ENCODE measurements at places on chromosomes 3 and 15.

- no peak for DNase-seq
Measured at GRCh38 chr3:169475978-169476698, 187.4 kb downstream of the MECOM start.

DNA sequence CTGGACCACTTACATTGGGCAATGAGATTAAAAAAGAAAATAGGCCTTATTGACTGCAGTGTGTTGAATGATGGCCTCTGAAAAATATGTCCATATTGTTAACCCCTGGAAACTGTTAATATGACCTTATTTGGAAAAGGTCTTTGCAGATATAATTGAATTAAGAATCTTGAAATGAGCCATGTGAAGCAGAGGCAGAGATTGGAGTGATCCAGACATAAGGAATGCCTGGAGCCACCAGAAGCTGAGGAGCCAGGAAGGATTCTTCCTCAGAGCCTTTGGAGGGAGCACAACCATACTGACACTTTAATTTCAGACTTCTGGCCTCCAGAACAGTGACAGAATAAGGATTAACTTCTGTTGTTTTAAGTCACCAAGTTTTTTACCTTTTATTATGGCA is 510.4 kb upstream of the AGTR1 start:
- DNase-seq, result no peak

- DNase-seq, result no peak
Measured at GRCh38 chr3:105765308-105765639, 103.5 kb downstream of the CBLB start.

DNA sequence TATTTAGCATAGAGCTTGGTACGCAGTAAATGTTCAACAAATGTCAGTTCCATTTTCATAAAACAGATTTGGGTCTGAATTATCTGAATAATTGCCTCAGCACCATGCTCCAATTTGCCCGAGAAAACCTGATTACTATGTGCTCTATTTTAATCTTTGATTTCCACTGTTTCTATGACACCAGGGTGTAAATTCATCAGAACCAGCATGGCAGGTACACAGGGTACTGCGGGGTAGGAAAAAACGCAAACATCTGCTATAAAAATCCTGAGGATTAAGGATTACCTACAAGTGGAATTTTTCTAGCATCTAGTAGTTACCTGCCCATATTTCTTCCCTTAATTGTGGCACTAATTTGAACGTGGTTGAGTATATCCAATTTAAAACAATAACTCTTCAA is 70.3 kb downstream of the RAD18 start:
- no peak for DNase-seq

GRCh38 chr3:101292027-101292426 is 28.3 kb downstream of the IMPG2 start:
- DNase-seq, result no peak

DNA sequence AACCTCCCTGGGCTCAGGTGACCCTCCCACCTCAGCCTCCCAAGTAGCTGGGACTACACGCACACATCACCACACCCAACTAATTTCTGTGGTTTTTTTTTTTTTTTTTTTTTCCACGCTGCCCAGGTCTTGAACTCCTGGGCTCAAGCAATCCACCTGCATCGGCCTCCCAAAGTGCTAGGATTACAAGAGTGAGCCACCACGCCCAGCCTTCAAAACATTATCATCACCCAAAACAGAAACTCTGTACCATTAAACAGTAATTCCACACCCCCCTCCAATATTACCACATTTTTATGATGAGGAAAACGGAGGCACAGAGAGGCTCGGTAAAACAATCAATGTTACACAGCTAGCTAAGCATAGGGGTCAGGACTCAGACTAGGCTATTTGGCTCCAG is 4.0 kb downstream of the IMP3 start:
- no peak for DNase-seq

DNA sequence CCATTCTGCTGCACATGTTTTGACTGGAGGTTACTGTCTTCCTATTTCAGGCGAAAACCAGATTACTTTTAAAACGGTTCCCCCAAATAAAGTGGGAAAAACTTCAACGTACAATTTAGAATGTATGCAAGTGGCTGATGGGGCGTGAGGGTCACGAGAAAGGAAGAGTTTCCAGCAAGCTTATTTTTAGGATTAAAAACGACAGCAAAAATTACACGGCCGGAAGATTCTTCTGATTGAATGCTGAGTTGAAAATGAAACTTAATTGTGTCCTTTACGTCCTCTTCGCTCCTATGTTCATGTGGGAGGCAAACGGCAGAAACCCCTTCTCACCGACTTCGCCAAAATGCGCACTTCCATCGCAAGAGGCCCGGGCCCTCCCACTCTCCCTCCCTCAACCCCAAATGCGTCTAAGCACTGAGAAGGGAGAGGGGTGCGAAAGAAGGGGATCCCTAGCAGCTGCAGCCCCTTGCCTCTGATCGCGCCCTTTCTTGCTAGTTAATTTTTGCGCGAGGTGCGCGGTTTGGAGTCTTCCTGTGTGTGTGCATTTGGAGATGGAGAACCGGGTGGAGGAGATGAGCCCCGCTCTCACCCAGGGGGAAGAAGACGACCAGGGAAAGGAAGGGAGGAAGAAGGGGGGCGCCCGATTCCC is 656 bp downstream of the CD47 start:
- DNase-seq, result peak; percentile 27

DNA sequence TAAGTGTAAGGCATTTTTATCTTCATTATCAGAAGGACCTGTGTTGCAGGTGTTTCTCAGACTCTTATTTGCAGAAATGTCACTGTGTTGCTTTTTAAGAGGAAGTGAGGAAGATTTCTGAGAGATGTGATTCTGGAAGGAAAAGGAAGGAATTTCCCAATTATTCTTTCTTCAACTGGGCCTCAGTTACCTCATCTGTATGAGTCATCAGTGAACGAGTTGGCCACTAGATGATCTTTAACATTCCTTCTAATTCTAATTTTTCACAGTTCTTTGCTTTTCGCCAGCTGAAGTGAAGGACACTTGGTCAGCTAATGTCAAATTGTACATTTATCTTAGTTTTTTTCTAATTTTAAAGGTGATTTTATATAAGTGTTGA is 28.9 kb downstream of the CLEC3B start:
- DNase-seq, result no peak

DNA sequence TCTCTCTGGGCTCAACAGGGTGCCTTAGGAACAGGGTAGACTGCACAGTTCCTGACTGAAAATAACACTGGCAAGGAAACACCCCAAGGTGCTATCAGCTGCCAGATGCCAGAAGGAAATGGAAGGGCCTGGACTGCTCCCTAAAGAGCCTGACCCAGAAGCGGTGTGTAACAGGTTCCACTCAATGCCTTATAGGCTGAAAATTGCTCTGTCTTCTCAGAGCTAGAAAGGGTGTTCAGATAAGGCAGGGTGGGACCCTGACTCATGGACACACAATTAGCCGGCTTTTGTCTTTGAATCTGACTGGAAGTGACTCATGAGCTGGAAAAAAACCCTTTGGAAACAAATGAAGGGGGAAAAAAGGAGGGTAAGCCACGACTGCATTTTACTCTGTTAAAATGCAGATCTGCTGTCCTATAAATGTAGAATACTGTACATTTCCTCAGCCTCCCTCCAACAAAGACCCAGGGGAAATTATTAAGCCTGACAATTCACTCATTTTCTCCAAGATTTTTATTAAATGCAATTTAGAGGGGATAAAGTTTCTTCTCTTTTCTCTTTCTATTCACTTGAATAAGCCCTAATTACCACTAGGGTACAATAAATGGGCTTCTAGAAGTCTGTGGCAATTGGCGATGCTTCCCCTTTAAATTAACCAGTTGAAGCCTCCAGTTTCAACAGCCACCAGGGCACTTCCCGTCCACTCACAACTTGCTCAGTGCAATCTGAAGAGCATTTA is 160.2 kb upstream of the TBL1XR1 start:
- no peak for DNase-seq

GRCh38 chr15:96335411-96336024 is 5.0 kb downstream of the NR2F2 start:
- no peak for DNase-seq

- DNase-seq, result no peak
Measured at GRCh38 chr3:56557831-56558170, 826 bp downstream of the CCDC66 start.

DNA sequence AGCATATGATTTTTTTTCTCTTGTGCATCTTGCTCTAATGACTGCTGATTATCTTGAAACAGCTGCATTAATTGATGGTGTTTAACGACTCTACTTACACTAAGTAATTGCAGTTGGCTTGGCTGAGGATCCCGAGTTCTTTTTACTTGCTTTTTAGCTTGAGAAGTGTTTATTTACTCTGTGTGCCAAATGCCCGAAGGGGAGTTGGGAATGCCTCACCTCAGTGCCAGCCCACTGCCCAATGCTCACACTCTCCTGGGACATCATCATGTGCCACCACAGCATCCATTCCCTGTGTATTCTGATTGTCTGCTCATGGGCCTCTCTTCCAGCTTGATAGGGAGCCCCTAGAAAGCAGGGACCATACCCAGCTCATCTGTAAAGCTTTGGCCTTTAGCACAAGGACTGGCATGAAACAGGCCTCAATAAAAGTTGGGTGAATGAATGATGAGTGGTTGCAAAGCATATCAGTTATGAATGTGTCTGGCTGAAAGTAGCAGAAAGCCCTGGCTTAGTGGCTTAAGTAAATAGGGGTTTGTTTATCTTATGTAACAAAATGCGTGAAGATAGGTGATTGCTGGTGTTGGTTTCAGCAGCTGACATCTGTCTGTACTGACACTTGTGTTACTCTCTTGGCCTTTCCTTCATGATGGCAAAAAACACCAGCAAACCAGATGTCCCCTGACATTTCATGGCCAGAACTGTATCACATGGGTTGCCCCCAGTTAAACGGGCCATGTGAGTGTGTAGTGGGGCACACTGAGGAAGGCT is 8.1 kb downstream of the PXYLP1 start:
- no peak for DNase-seq

- DNase-seq, result no peak
Measured at GRCh38 chr3:66052721-66053549, 14.2 kb upstream of the MAGI1 start.

Measured in dorsolateral prefrontal cortex (tissue), 122 donors.